Spinal cord (tissue), 10 donors: ENCODE measurements at places on chromosomes 12 and 14. TPM values are rescaled to one million over a fixed set of nuclear protein-coding genes. Genes with fewer than 3 reads are reported as not detected.

DNA sequence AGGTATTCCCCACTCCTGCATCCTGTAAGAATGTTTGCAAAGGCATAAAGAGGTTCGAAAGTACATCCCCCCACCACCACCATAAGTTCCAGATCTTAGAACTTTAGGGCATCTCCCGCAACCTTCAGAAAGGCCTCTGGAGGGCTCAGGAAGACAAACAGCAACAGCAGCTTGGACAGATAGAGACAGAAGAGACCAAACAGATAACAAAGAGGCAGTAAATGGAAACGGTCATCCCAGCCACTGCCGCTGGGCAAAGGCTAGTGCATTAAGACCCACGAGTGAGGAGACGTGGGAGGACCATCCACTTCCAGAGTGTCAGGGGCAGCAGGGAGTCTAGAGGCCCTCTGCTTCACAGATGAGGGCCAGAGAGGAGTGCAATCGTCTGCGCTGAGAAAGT, 124.3 kb downstream of the CRACR2A start:
- no peaks in the 10 kb centered on the region for H3K27me3 ChIP-seq
- H3K4me3 ChIP-seq = no peak overlapping the region
- no peak overlapping the region for H3K27ac ChIP-seq
- no peaks in the 10 kb centered on the region for H3K36me3 ChIP-seq
- H3K4me1 ChIP-seq = peaks cover 11% of the 10 kb centered on the region

- peaks cover 11% of the 10 kb centered on the region for H3K4me1 ChIP-seq
- H3K36me3 ChIP-seq = no peaks in the 10 kb centered on the region
- H3K4me3 ChIP-seq = no peak overlapping the region
Measured at GRCh38 chr14:96271421-96271762, 15.4 kb downstream of the BDKRB1 start.

POTEM gene
- not detected for total RNA-seq

- no peak overlapping the region for H3K27ac ChIP-seq
- H3K4me1 ChIP-seq = no peaks in the 10 kb centered on the region
- H3K36me3 ChIP-seq = no peaks in the 10 kb centered on the region
- H3K4me3 ChIP-seq = no peak overlapping the region
- no peaks in the 10 kb centered on the region for H3K27me3 ChIP-seq
Measured at GRCh38 chr14:84228702-84229101, 1301.2 kb upstream of the FLRT2 start.

- DNase-seq = no peak
- H3K4me3 ChIP-seq = no peak overlapping the region
- no peaks in the 10 kb centered on the region for H3K27me3 ChIP-seq
- H3K4me1 ChIP-seq = peaks cover 3% of the 10 kb centered on the region
Measured at GRCh38 chr14:49578141-49578540, 8.0 kb downstream of the RPS29 start.

PMCH gene
- 0.33 TPM for total RNA-seq

GRCh38 chr14:45793081-45793480, 540.1 kb upstream of the MIS18BP1 start:
- no peaks in the 10 kb centered on the region for H3K36me3 ChIP-seq
- no peak overlapping the region for H3K4me3 ChIP-seq
- H3K27ac ChIP-seq = no peak overlapping the region
- no peaks in the 10 kb centered on the region for H3K27me3 ChIP-seq
- no peak for DNase-seq

DNA sequence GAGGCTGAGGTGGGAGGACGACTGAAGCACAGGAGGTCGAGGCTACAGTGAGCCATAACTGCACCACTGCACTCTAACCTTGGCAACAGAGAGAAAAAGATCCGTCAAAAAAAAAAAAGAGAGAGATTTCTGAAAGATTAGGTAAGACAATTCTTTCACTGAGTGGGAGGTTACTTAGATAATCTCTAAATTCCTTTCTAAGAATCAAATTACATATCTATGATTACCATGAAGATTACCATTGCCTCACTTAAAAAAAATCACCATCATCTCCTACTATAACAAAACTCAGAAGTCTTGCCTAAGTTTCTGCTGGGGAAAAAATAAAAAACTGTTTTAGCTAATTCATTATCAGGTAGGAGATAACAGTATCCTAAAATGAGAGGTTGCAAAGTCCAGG, 366.7 kb downstream of the DUSP6 start:
- H3K27ac ChIP-seq = no peak overlapping the region
- DNase-seq = no peak
- no peak overlapping the region for H3K4me3 ChIP-seq
- H3K4me1 ChIP-seq = no peaks in the 10 kb centered on the region
- H3K27me3 ChIP-seq = no peaks in the 10 kb centered on the region
